ENCODE measurements at places on chromosomes 3 and 15. TPM values are rescaled to one million over a fixed set of nuclear protein-coding genes. Genes with fewer than 3 reads are reported as not detected.
A peak's percentile ranks its signal among the peaks of the same experiment; 100 is the strongest.

Gene MTFMT
- total RNA-seq: 15.9 TPM

Gene CACNA1D
- 0.26 TPM for total RNA-seq

Gene LRRIQ4
- total RNA-seq: not detected

Gene AGTR1
- total RNA-seq: not detected

Gene BDH1
- 41.9 TPM for total RNA-seq

Gene TM4SF18
- total RNA-seq: not detected

Gene C3orf20
- total RNA-seq: not detected

Gene PAQR5
- total RNA-seq: 16.7 TPM

Gene CHDH
- total RNA-seq: 0.49 TPM

DNA sequence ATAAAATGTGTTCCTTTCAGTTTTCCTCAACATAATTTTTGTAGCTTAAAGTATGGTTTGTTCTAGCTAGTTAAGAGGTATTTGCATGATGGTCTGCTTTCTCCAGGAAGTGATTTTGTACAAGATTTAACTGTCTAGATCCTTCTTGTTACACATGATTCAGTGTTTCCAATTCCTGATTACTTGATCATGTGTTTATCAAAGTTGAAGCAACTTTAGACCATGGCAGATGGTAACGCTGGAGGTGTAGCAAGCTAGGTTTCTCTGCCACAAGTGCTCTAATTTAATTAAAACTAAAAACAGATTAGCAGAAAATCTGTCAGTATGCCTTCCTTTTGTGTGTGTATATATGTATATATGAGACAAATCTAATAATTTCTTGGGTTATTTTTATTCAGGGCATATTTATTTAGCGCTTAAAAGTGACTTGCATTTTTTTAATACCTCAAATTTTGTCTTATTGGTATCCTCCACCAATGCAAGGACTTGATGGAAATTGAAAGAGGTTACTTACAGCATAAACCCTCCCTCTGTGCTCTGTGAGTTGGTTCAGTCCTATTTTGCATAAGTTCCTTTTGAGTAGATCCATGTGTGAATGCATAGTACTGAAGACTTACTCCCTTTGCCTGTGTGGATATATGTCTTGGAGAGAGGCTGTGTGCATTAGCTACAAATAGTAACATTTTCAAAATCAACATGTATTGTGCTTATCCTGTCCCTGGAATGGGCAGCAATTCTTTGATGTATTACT, 157.3 kb upstream of the CGNL1 start:
- DNase-seq: peak; percentile 17

DNA sequence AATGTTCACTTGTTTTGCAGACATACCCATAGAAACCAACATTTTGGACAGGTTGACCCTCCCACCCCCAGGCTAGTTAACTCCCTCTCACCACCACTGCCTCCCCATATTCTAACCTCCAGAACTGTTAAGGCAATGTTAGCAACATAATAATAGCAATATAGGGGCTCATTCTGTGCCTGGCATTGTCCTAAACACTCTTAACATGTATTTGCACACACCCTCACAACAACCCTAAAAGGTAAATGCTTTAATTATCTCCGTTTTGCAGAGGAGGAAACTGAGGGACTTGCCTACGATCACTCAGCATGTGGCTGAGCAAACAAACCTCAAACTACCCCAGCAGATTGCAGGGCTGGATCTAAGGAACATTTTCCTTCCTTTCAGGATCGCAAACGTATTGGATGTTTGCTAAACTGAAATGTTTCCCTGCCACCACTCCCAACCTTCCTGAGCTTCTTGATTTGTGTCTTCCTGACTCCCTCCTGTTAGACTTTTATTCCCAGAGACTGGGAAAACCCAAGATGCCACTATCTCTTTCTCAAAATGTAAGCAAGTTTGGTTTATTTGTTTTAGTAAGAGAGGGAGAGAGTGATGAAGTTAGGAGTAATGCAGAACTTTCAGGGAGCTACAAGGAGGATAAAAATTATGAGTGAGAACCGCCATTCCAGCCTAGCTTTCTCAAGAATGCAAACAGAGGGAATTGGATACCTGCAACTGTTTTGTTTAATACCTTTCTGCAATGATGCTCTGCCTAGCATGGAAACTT, 1.3 kb downstream of the SCG5 start:
- DNase-seq: no peak

GRCh38 chr3:176848431-176849214, 348.7 kb downstream of the TBL1XR1 start:
- DNase-seq: peak; percentile 75

DNA sequence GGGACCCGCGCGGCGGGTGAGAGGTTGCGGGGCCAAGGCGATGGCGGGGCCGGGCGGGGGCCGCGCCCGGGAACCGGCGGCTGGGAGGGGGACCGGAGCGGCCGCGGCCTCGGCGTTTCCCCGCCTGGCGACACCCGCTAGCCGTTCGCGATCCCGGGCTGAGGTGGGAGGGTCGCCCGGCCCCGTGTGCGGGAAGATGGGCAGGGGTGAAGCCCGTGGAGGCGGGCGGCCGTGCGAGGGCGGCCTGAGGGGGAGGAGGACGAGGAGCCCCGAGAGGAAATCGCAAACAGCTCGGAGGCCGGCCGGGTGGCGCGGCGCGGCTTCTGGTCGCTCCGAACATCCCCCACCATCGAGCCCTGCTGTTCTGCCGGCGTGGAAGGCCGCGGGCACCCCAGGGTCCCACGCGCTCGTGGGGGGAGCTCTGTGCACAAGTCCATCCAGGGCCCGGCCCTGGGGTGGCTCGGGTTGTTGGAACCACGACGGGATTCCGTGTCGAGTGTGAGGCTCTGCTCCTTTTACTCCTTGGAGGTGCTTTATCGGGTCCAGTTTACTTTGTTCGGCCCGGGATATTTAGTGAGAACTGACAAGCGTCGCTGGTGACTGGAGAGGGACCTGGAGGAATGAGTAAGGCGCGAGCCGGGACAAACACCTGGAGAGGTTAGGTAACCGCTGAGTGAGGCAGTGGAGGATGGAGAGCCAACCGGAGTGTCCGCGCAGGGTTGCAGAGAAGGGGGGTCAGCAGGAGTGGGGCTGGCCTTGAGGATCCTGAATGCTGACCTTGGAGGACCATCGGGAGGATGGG, 728 bp downstream of the CRTC3 start:
- peak; percentile 50 for DNase-seq

DNA sequence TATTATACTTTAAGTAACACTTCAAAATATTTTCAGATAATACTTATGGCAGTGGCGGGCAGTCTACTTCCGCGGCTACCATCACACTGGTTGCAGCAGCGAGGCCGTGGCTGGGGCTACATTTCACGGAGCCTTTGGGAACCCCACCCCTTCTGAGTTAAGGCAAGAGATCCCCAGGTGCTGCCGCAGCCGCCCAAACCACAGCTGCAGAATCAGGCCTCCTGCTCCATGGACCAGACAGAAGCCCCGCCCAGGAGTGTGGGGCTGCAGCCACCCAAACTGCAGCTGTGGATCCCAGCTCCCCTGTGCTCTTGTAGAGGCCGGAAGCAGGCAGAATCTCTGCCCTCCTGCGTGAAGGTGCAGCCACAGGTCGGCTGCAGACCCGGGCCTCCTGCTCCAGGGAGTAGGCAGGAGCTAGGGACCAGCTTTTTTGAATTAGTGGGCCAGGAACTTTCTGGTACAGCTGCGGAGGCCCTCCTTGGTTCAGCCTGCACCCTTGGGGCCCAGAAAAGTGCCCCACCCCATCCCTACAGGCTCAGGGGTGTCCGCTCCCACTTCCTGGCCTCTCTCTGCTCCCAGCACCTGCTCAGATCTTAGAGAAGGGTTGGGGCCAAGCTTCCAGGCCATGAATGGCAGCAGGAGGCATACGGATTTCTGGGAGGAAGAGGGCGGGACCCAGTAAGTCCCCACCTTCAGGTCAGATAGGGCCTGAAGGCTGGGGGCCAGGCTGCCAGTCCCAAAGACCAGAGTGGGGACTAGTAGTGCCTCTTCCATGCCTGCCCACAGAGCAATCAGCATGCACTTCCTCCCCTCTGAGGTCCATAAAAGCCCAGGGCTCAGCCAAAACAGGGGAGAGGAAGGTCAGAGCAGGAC, 1188.8 kb upstream of the CADM2 start:
- DNase-seq: no peak

- DNase-seq: no peak
These were observed 80.8 kb downstream of the WDR49 start for GRCh38 chr3:167572991-167573390.

GRCh38 chr3:89957451-89957850, 850.0 kb downstream of the EPHA3 start:
- no peak for DNase-seq

- peak; percentile 78 for DNase-seq
These were observed 25.5 kb downstream of the ASB7 start for GRCh38 chr15:100627789-100628395.

DNA sequence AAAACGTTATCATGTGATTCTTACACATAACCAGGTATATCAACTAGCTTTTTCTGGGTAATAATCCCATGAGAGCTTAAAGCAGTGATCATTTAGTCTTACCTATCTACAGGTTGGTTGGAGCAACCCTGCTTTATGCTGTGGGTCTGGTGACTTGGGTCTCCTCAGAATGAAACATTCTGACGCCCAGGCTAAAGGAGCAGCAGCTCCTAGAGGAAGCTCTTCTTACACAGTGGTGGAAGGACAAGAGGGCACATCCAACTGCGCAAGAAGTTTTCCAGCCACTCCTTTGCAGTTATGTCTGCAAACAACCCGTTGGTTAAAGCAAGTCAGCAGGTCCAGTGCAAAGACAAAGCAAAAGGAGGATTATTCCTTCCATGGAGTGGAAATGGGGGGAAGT, 377.5 kb downstream of the EDEM1 start:
- DNase-seq: no peak

DNA sequence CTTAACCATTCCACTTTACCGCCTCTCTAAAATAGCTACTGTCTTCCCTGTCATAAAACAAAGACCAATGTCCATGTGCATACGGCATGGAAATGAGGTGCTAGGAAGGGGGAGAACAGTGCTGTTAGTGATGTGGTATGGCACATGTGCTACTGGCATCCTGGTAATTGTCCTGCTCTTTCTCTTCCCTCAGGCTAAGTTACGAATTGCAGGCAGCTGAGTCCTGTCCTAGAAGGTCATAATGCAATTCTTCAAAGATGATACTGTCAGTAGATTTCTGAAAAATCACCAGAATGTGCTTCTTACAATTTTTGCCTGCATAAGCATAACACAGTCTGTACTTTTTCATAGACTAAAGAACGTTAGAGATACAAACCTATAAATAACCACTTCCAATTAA, 216.8 kb downstream of the RSL24D1 start:
- DNase-seq: no peak

- no peak for DNase-seq
These were observed 18.9 kb downstream of the PHC3 start for GRCh38 chr3:170162630-170163029.

GRCh38 chr3:60594025-60594424, 657.2 kb downstream of the FHIT start:
- DNase-seq: peak; percentile 94

- DNase-seq: no peak
These were observed 269.8 kb downstream of the CHST2 start for GRCh38 chr3:143389388-143389787.
